ENCODE measurements at places on chromosomes 16 and 17.
A peak's percentile ranks its signal among the peaks of the same experiment; 100 is the strongest.

- no peak for DNase-seq
Observed at GRCh38 chr16:85689285-85689949, 663 bp upstream of the GINS2 start.

DNA sequence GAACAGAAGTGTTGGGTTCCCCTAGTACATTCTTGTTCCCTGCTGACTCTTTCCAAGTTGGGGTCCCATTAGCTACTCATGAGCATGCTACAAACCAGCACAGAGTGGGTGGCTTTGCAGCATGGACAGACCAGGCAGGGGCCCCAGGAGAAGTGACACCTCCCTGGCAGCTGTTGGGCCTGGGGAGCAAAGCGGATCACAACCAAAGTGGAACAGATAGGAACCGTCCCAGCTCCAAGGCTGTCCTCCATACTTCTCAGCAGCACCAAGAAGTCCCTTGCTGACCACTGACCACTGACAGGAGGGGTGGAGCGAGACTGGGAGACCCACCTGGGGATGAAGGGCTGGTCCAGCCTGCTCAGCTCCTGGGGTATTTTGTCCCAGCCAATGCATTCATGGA, 12.4 kb upstream of the GFAP start:
- no peak for DNase-seq

DNA sequence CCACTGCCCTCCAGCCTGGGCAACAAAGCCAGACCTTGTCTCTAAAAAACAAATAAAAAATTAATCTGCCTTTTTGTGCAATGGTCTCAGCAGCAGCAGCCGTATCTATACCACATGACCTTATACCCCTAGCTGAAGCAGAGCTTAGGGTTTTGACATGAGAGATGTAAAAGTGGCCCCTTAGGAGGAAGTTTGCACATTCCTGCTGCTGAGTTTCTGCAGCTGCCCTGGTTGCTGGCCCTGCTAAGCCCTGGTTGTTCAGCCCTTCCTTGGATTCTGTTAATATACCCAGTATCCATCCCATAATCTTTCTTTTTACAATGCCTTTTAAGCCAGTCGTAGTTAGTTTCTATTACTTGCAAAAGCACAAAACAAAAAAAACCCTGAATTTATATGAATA, 33.0 kb upstream of the PRKCB start:
- DNase-seq: no peak

GRCh38 chr17:73145641-73146040, 19.2 kb upstream of the SSTR2 start:
- DNase-seq: no peak

GRCh38 chr16:79165506-79165905, 435.0 kb downstream of the MAF start:
- peak; percentile 4 for DNase-seq

DNA sequence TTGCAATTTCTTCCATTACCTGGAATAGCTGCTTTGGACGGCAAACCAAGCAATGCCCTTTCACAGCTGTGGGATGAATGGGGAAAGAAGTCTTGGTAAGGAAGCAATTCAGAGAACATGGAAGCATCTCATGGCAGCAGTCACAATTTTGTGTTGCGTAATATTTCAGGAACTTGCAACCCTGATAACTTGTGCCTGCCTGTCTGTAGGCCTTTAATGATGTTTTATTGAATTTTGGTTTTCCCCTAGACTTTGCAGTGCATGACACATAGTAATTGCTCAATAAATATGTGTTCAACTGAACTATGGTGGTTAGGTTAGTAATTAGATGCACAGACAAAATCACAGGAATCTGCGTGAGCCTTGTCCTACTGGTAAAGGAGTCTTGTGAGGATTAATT, 439.5 kb downstream of the WWOX start:
- no peak for DNase-seq

DNA sequence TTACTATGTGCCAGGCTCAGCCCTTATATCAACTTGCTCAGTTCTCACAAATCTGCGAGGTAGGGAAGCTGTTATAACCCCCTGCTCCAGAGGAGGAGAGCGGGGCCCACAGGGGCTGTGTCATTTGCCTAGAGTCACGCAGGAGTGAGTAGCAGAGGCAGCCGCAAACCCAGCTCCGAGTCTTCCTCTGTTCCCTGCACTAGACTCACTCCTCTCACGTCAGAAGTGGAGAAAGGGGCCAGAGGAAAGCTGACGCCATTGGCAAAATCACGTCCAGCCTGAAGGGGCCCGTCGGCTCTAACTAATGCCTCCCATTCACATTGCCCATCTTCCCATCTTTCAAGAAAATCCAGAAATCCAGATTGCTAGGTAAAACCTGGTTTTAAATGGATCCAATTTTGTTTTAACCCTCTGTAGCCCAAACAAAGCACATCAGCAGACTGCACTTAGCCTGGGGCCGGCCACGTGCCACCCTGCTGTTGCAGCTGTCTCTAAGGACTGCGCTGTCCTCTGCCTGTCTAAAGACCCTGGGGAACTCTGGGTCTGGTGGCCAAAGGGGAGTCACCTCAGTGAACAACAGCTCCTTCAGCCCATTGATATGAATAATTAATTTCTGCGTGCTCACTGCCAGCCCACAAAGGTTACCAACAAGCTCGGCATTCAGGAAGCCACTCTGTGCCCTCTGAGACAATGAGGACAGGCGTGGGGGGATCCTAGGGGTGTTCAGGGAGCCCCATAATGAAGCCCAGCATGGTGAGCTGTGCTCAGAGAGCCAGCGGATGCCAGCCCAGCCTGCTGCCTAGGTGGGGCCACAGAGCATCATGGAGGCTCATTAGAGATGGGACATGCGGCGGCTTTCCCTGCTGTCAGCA, 36.7 kb upstream of the ABR start:
- DNase-seq: no peak

GRCh38 chr17:43907998-43908721, 824 bp upstream of the MPP2 start:
- DNase-seq: peak; percentile 85

DNA sequence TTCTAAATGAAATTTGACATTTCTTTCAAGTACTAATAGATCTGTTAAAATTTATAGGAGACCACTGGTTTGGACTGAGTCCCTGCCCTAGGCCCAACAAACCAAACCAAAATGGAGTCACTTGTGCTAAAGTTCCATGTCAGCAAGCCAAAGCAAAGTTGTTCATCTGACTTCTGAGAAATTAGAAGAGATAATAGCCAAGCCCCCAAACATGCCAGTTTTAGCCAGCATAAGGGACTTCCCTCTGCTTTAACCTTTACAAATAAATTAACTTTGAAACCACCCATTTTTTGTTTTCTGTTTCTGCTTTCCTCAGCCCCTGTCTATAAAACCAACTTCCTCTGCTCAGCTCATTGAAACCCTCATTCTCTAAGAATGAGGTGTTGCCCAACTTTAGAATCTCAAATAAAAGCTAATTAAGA, 18.9 kb downstream of the CDR2 start:
- DNase-seq: no peak

DNA sequence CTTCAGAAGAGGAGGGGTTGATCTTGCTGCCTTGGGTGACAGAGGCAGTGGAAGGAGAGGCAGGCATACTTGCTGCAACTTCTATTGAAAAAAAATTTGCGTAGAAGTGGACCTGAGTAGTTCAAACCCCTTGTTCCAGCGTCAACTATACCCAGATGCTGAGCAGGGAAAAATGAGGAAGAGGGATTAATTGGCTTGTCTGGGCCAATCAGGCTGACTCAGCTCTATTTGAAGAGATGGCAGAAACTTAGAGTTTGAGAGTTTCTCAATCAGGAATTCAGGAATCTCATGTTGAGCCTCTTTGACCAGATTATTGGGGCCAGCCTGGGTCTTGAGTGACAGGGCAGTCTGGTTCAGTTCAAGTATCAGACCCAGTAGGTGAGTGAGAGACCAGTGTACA, 17.6 kb downstream of the CASC3 start:
- no peak for DNase-seq

GRCh38 chr16:70381604-70382342, 35.1 kb downstream of the DDX19A start:
- DNase-seq: no peak

- DNase-seq: peak; percentile 35
Observed at GRCh38 chr17:64984851-64985521, 65.7 kb upstream of the LRRC37A3 start.

DNA sequence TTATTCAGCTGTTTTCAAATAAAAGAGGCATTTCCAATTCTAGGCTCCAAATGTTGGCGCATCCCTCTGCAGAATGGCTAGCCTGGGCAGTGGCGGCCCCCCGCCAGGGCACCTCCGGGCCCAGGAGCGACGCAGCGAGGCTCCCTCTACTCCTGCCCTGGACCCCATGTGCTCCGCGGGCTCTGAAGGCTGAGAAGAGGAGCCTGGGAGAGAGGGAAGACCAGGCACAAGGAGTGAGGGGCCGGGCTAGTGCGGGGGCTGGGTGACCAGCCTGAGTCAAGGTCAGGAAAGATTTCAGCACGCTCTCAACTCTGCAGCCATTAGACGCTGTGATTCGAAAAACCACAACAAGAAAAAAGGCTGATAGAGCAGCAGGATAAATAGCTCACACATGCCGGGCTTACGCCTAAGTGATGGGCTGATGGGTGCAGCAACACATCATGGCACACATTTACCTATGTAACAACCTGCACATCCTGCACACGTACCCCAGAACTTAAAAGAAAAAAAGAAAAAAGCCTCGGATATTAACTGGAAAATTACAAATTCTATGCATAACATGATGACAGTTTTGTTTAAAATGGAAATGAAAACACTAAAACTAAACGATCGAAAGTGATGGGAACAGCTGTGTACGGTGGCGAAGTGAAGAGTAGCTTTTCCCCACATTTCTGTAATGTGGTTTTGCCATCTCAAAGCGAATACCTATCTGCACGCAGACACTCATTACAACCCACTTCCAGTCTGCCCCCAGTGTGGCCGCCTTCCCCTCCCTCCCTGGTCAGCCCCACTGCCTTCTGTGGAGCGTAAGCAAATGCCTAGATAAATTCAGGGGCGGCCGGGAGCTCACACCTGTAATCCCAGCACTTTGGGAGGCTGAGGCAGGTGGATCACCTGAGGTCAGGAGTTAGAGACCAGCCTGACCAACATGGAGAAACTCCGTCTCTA, 44.4 kb downstream of the MAP1LC3B start:
- no peak for DNase-seq

Measured in hippocampal formation (tissue), 2 donors.